ENCODE measurements at places on chromosomes 7 and 10. TPM values are rescaled to one million over a fixed set of nuclear protein-coding genes. Genes with fewer than 3 reads are reported as not detected.

GRCh38 chr7:74525881-74526280 is 72.2 kb downstream of the GTF2IRD1 start:
- DNase-seq: no peak

FGFBP3 gene
- polyA plus RNA-seq: 3.1 TPM

GRCh38 chr10:106857213-106857612 is 307.3 kb downstream of the SORCS1 start:
- DNase-seq: no peak

DNA sequence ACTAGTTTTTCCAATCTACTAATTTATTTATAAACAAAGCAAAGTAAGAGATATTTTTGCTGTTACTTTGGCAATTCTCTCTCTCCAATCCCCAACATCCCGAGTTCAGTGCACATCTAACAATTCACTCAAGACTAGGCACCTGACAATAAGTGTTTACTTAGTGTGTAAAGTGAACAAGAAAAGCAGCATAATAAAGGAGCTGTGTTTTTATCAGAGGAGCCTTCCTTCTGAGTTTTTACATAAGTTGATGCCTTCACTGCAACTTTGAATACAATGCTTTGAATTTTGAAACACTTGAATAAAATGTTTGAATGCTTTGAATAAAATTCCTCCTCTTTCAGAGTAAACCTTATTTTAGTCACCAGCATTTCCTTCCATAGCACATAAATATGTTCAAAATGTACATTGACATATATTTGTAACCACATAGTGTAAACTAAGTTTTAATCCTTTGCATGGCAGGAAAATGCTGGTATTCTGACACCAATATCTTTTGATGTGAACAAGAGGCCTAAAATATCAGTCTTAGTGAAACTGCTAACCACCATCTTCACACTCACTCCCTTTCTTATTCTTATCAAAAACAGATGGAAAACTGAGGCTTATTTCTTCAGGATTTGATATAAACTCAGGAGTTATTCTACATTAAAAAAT is 11.4 kb downstream of the PDK4 start:
- DNase-seq: no peak

- DNase-seq: peak; percentile 44
These were observed 32.1 kb upstream of the EZH2 start for GRCh38 chr7:148916186-148916585.

GRCh38 chr10:32204606-32205005 is 142.4 kb downstream of the EPC1 start:
- DNase-seq: no peak

LIPK gene
- polyA plus RNA-seq: not detected

VAX1 gene
- not detected for polyA plus RNA-seq

GRCh38 chr7:23717788-23718187 is 7.8 kb downstream of the STK31 start:
- no peak for DNase-seq

FAM25G gene
- polyA plus RNA-seq: 0.57 TPM

DNA sequence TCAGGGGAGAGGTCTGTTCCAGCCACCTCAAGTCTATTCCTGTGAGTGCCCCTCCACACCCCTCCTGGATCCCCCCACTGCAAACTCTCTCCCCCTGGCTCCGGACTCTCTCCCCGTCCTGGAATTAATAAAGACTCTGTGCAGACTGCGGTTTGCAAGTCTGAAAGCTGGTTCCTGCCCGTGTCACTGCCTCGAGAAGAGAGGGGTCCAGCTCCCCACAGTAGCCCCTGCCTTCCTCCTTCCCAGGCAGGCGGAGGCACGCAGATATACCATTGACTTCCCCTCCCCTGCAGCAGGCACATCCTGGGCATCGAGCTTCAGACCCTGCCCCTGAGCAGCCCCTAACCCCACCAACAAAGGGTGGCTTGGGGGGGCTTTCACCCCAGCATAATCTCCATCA is 2.2 kb upstream of the ELN start:
- DNase-seq: no peak

- DNase-seq: no peak
These were observed 92.8 kb downstream of the ZRANB1 start for GRCh38 chr10:125034675-125035074.

IL2RA gene
- 0.05 TPM for polyA plus RNA-seq

GRCh38 chr7:148753224-148753623 is 54.5 kb downstream of the CUL1 start:
- no peak for DNase-seq

- DNase-seq: no peak
These were observed 3.4 kb upstream of the CEP41 start for GRCh38 chr7:130444234-130444633.

CRYGN gene
- polyA plus RNA-seq: 4.4 TPM

TAS2R4 gene
- 6.7 TPM for polyA plus RNA-seq

ASIC3 gene
- polyA plus RNA-seq: 2.3 TPM

DNA sequence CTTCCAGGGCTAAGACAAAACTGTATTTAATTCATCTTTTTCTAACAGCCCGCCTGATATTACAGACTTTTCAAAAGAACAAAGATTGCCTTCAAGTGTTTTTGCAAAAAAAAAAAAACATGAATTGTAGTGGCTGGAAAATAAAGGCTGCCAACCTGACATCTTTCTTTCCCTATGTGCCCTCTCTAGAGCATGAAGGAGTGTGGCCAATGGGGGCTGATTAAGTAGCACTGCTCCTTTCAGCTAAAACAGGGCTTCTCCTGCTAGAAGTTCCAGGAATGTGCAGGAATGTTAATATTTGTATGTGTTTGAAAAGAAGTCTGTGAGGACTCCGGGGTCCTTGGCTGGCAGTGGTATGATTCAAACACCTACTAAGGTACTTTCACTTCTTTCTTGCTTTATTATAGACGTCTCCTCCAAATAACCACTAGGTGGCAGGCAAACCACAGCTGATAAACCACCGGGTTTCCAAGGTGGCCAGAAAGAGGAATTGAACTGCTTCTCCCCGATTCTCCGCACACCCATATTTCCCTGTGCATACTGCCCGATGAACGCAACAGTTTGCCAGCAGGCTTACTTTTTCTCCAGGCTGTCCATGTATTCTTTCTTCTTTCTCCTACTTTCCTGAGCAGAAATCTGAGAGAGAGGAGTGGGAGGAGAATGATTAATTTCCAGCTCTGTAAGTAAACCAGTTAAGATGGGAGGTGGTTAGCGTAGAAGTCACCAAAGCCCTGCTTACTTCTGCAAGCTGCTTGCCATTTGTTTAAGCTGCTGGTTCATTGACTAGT is 56.8 kb upstream of the DGKI start:
- DNase-seq: peak; percentile 70

HOXA3 gene
- polyA plus RNA-seq: 47.9 TPM

GRCh38 chr7:11237742-11238141 is 264.1 kb downstream of the PHF14 start:
- no peak for DNase-seq

- DNase-seq: no peak
These were observed 27.4 kb upstream of the PRKAG2 start for GRCh38 chr7:151904270-151904669.

MRC1 gene
- 9.5 TPM for polyA plus RNA-seq

TRIM50 gene
- 0.32 TPM for polyA plus RNA-seq

DNA sequence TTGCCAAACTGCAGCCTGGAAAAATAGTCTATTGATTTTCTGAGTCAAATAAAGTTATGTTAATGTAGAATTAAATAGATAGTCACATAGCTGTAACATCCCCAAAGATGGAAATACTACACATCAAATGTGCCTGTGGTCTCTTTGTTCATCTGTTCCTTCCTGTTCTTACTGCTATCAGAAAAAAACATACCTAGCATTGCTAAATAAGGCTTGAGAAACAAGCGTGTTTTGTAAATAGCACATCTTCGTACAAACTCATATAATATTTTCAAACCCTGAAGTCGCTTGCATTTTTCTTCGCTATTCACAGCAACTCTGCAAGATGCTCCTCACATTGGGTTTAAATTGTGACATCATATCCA is 116.1 kb downstream of the KLF6 start:
- DNase-seq: no peak

GRCh38 chr7:36232971-36233550 is 80.0 kb downstream of the EEPD1 start:
- no peak for DNase-seq

DNA sequence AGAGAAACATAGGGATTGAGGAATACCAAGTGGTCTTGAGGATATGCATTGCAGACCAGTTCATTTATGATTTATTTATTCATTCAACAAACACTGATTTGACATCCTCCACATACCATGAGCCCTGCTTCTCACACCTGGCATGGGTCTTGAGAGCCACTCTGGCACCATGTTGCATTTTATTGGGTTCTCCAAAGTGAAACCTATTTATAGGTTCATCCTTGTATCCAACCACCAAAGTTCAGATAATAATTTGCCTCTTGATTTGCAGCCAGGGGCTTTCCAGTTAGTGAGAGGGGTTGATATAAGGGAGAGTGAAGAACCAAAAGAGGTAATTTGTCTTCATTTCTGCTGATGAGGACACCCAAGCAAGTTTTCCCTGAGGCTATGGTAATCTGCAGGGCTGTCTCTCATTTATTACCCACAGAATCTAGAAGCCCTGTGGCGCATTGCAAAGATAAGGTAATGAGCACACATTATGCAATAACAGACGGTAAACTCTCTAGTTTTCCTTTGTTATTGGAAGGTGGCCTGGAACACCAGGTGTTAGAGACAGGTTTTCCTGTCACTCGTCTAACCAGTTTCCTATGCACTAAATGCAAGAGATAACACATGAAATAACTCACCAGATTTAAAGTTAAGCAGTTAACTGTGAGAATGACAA is 28.8 kb upstream of the ICA1 start:
- no peak for DNase-seq

- no peak for DNase-seq
These were observed 4.4 kb upstream of the CYREN start for GRCh38 chr7:135174941-135175340.

GRCh38 chr7:95986178-95986764 is 213.9 kb downstream of the DYNC1I1 start:
- DNase-seq: no peak

- no peak for DNase-seq
These were observed 60.7 kb downstream of the VCL start for GRCh38 chr10:74058658-74059057.

DNA sequence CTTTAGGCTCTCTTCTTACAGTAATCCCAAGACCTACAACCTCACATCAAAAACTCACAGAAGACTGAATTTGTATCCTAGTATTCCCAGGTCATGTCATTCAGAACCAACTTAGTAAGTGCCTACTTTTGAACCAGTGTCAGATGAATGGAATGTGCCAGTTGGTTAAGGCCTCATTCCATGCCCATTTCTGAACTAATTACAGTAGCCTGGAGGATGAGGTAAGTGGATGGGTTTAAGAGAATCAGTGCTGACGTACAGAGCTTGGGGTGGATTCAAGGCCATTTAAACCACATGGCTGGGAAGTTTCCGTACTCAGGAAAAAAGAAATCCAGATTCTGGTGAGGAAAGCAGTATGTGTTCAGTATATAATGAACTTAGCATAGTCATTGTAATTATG is 21.9 kb upstream of the FOXP2 start:
- DNase-seq: no peak

DNA sequence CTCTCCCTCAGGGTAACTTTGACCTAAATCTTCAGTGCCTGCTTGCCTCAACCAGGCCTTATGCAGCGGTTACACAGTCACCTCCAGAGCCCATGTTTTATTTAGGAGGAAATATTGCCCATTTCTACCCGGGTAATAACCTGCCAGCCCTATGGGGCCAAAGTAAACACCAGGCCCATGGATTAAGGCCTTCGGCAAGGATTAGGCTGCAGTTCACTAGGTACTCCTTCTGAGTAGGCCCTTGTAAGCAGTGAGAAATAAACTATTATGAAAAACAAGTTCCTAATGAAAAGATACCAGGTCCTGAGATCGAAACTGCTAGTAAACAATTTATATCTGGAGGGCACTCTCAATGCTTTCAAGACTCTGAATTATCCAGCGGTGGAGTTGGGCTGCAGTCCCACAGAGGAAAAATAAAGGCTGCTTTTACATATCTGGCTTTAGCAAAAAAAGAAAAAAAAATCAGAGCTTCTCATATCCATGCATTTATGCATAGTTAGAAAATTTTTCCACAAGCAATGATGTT is 3.7 kb upstream of the HOXA10 start:
- DNase-seq: no peak

- peak; percentile 47 for DNase-seq
These were observed 46.9 kb downstream of the PRPF18 start for GRCh38 chr10:13633689-13634088.

DNA sequence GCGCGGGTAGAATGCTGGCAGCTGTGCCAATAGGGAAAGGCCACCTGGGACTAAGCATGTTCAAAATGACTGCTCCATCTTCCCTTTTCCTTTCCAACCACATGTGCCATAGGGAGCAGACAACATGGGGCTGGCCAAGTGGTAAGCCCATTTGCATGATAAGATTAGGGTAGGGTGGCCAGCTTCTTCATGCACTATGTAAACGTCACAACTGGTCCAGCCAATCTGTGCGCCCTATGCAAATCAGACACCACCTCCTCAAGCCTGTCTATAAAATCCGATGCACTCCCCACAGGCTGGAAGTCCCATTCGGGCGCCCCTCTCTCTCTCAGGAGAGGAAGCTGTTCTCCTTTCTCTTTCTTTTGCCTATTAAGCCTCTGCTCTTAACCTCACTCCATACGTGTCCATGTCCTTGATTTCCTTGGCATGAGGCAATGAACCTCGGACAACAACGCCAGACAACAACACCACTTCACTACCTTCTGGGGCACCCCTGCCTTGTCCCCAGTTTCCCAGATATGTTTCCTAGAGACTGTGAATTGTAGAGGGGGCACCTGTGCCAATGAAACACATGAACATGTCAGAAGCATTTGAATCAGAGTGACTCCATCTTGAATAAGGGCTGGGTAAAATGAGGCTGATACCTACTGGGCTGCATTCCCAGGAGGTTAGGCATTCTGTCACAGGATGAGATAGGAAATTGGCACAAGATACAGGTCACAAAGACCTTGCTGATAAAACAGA is 19.1 kb upstream of the EXOC6 start:
- DNase-seq: no peak

ORC5 gene
- polyA plus RNA-seq: 29.2 TPM

- DNase-seq: no peak
These were observed 525 bp downstream of the UBE2D4 start for GRCh38 chr7:43926798-43927123.

DNA sequence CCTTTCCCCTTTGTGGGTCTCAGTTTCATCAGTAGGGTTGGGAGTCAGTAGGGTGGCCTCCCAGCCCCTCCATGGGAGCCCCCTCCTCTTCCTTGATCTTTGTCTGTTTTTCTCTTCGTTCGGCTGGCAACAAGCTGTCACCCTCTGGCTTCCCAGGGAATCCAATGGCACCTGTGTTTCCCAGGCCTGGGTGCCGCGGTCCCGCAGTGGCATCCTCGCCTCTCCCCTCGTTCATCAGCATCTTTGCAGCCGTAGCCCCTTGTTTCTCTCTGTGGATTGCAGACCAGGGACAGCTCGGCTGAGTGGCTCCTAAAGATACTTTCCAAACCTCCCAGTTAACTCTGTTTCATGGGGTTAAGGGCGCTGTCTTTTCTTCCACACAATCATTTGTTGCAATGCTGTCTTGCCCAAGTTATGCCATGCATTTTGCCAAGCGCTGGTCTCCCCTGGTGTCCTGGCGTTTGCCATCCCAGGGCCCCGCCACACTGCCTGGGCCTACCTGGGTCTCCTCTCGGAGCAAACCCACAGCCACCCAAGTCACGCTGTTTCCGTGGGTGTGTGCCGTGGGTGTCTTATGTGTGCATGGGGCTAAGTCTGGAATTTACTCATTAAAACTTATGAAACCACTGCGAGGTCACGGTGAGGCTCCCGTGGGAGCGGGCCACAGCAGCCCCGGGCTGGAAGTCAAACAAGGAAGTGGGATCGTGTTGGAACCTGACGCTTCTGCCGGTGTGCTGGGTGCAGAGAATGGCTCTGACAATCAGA is 189.4 kb upstream of the SHH start:
- DNase-seq: no peak

Data from left kidney (tissue), 8 donors.